ENCODE measurements at places on chromosomes 5 and 9. TPM values are rescaled to one million over a fixed set of nuclear protein-coding genes. Genes with fewer than 3 reads are reported as not detected.
A peak's percentile ranks its signal among the peaks of the same experiment; 100 is the strongest.

Gene LHX3
- total RNA-seq: not detected

Gene ACTBL2
- total RNA-seq: not detected

Gene POU5F2
- 0.93 TPM for total RNA-seq

Gene SELENOP
- total RNA-seq: 0.34 TPM

Gene SLC36A2
- total RNA-seq: not detected

GRCh38 chr9:101977614-101978210, 239.3 kb upstream of the GRIN3A start:
- no peak for DNase-seq
- H3K4me1 ChIP-seq: no peaks in the 10 kb centered on the region
- no peak overlapping the region for H3K27ac ChIP-seq
- H3K36me3 ChIP-seq: no peaks in the 10 kb centered on the region
- H3K4me3 ChIP-seq: no peak overlapping the region

- no peaks in the 10 kb centered on the region for H3K36me3 ChIP-seq
- H3K4me3 ChIP-seq: peak overlapping the region; percentile 80
- H3K4me1 ChIP-seq: peaks cover 8% of the 10 kb centered on the region
- H3K27me3 ChIP-seq: no peaks in the 10 kb centered on the region
- H3K27ac ChIP-seq: peak overlapping the region; percentile 57
- no peak for DNase-seq
These were observed 681 bp downstream of the CPLANE1 start for GRCh38 chr5:37248421-37248969.

All from activated T-cell treated with anti-CD3 and anti-CD28 coated beads, Interleukin-2, amount 50 U/mL, for 72 hours (primary cell).